ENCODE measurements at places on chromosomes 3 and 15. TPM values are rescaled to one million over a fixed set of nuclear protein-coding genes. Genes with fewer than 3 reads are reported as not detected.

Gene PAQR9
- not detected for polyA plus RNA-seq

Gene TRH
- not detected for polyA plus RNA-seq

Gene FOXL2
- 0.57 TPM for polyA plus RNA-seq

Gene FES
- polyA plus RNA-seq = 0.24 TPM

Gene TBC1D2B
- 17.7 TPM for polyA plus RNA-seq

Gene HYAL3
- 15.6 TPM for polyA plus RNA-seq

Gene C3orf85
- not detected for polyA plus RNA-seq

Gene MED12L
- 0.36 TPM for polyA plus RNA-seq

Gene PP2D1
- polyA plus RNA-seq = not detected

Gene BCHE
- polyA plus RNA-seq = 0.71 TPM

Gene SNX4
- 17.9 TPM for polyA plus RNA-seq

Gene P2RY13
- not detected for polyA plus RNA-seq

Gene LRRC15
- polyA plus RNA-seq = not detected

Gene FSIP1
- 1.2 TPM for polyA plus RNA-seq

Gene TRAIP
- 5.8 TPM for polyA plus RNA-seq

Gene TOP2B
- polyA plus RNA-seq = 34.7 TPM

Gene RNF111
- 27.4 TPM for polyA plus RNA-seq

Gene ANKRD63
- not detected for polyA plus RNA-seq

Gene SPINK8
- not detected for polyA plus RNA-seq

Gene DCLK3
- not detected for polyA plus RNA-seq

Gene TMOD2
- polyA plus RNA-seq = 5.2 TPM

Gene MAP1A
- polyA plus RNA-seq = 0.18 TPM

Gene CMTM8
- polyA plus RNA-seq = 1.6 TPM

Gene FYTTD1
- 48.0 TPM for polyA plus RNA-seq

Gene MEX3B
- 0.18 TPM for polyA plus RNA-seq

Gene MESP1
- polyA plus RNA-seq = 0.05 TPM

Gene EIF4E3
- 0.79 TPM for polyA plus RNA-seq

Gene AQP9
- polyA plus RNA-seq = 3.6 TPM

Gene GNB4
- polyA plus RNA-seq = 42.2 TPM

Gene ARPP19
- polyA plus RNA-seq = 88.0 TPM

Gene LSM3
- polyA plus RNA-seq = 26.1 TPM

Gene GATM
- polyA plus RNA-seq = 1.2 TPM

Gene TGM5
- 0.23 TPM for polyA plus RNA-seq

Gene KBTBD8
- 4.2 TPM for polyA plus RNA-seq

Gene DOCK3
- 0.28 TPM for polyA plus RNA-seq

Gene RBPMS2
- polyA plus RNA-seq = not detected

Gene TMEM41A
- 36.8 TPM for polyA plus RNA-seq

Gene ACTC1
- polyA plus RNA-seq = not detected

Gene TMIE
- polyA plus RNA-seq = not detected

Gene C3orf62
- polyA plus RNA-seq = 2.6 TPM

Gene C3orf70
- polyA plus RNA-seq = 0.01 TPM

Gene PLSCR2
- not detected for polyA plus RNA-seq

Gene FBXW12
- polyA plus RNA-seq = not detected

Gene LYZL4
- not detected for polyA plus RNA-seq

Gene LMCD1
- 4.4 TPM for polyA plus RNA-seq

Gene TMCO5A
- polyA plus RNA-seq = not detected

Gene ROPN1
- polyA plus RNA-seq = 0.35 TPM

Gene MITF
- polyA plus RNA-seq = 2.9 TPM

Gene SPATA12
- 0.08 TPM for polyA plus RNA-seq
